Activated T-cell treated with anti-CD3 and anti-CD28 coated beads for 4 hours (primary cell): ENCODE measurements at places on chromosomes 5 and 9.

DNA sequence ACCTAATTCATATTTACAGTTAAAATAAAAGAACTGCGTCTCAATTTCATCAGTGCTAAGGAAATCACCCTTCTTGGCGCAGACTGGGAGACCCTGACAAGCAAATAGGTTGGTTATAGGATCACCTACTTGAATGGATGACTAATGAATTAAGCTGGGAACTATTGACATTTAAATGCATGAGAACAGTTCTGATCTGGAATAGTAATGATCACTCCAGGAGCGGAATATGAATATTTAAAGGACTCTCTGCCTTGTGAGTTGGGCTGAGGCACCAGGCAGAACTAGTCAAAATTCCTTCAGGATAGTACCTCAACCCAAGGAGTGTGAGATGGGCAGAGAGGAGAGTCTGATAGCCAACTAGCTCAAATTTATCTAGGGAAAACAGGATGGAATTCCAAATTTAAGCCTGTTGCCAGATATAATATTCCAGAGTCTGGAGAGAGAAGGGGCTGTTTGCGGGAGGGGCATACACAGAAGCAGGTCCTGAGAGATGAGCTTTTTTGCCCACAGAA, 364.4 kb downstream of the CSNK1G3 start:
- DNase-seq = no peak

GRCh38 chr9:134213881-134214341, 49.5 kb upstream of the RNU6ATAC start:
- no peak for DNase-seq

GRCh38 chr5:134550271-134551214, 25.1 kb downstream of the JADE2 start:
- DNase-seq = no peak

DNA sequence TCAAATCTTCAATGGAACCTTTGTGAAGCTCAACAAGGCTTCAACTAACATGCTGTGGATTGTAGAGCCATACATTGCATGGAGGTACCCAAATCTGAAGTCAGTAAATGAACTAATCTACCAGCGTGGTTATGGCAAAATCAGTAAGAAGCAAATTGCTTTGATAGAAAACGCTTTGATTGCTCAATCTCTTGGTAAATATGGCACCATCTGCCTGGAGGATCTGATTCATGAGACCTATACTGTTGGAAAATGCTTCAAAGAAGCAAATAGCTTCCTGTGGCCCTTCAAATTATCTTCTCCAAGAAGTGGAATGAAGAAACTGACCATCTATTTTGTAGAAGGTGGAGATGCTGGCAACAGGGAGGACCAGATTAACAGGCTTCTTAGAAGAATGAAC, 54.7 kb upstream of the TTC39B start:
- DNase-seq = no peak

DNA sequence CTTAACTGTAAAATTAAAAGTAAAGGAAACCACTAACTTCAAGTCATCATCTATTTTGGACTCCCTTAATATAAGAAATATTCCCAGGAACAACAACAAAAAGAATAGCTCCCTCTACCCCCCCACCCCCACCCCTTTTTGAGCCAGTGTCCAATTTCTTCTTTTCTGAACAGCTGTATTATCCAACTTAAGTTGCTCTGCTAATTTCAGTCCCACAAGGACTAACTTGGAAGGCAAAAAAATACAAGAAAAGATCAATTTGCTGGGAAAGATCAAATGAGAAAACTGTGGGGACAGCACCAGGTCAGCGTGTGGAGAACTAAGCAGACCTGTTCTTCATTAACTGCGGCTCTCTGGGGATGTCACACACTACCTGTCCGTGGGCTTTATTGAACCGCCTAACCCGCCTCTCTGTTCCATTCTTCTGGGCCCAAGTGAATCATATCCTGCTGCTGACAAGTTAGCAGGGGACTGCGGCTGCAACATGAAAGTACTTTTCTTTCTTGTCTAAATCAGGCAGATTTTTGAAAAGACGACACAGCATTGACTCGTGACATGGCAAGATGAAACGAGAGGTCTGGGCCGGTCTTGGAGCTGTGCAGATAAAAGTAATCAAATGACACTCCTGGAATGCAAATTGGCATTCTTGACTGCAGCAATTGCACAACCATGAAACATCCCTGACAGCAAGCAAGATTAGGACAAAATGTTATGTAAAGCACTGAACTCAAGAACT, 2.7 kb downstream of the BNC2 start:
- no peak for DNase-seq

DNA sequence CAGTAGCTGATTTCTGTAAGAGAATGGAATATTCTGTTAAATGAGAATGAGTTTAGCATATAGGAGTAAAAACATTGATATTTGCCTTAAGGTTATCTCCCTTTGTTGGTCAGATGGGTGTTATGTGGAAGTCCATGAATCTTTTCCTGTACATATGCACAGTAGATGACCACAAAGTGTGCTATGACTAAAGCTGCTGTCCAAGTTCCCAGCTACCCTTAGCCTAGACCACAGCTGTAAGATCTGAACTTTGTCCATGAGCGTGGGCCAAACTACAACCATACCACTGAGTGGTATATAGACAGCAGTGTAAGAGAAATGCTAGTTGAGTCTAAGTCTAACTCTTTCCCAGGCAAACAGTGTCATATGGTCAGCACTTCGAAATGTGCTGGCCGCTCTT, 48.8 kb downstream of the CD180 start:
- DNase-seq = no peak

GRCh38 chr9:5191985-5192384, 6.5 kb upstream of the INSL6 start:
- no peak for DNase-seq

GRCh38 chr5:95110118-95110517, 174.8 kb downstream of the MCTP1 start:
- DNase-seq = no peak

GRCh38 chr9:110602281-110602680, 22.7 kb upstream of the SVEP1 start:
- DNase-seq = no peak

DNA sequence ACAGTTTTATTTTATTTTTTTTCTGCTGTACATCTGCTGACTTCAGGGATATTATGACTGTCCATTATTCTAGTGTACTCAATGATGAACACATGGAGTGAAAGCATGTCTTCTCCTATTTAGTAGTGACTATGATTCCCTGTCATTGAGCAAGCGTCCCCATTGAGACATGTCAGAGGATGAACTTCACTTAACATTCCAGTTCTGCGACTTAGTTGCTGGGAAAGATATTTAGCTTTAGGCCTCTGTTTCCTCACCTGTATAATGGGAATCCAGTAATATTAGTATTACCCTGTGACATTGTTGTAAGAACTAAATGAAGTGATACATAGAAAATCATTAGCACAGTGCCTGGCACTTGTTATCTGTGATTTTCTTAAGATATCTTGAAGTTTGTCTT, 144.8 kb upstream of the DHFR start:
- no peak for DNase-seq

DNA sequence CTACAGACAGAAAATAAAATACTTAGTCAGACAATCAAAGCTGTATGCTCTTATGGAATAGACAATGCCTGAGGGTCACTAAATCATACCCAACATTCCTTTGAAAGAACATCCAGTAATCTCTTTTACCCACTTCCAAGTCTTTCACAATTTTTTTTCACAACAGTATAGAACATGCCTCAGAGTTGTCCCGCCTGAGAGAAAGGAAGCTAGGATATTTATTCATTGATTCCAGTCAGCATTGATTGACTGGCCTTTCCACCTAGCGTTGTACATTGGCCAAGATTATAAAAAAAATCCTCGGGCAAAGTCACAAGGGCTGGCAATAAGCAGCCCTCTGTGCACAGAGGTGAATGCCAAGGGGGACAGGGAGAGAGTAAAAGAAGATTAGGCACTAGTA, 318.1 kb upstream of the PIK3R1 start:
- DNase-seq = no peak

GRCh38 chr5:135877570-135878155, 18.0 kb downstream of the IL9 start:
- no peak for DNase-seq

- no peak for DNase-seq
Observed at GRCh38 chr5:160237571-160238093, 8.3 kb downstream of the FABP6 start.

- DNase-seq = no peak
Observed at GRCh38 chr5:74945561-74946165, 79.5 kb upstream of the FAM169A start.
